ENCODE measurements at places on chromosomes 12 and 14. TPM values are rescaled to one million over a fixed set of nuclear protein-coding genes. Genes with fewer than 3 reads are reported as not detected.

STON2 gene
- total RNA-seq = 338 TPM

LRTM2 gene
- 3.8 TPM for total RNA-seq

GARIN6 gene
- total RNA-seq = not detected

NFKBIA gene
- 149 TPM for total RNA-seq

KIF5A gene
- total RNA-seq = 30.1 TPM

KLRB1 gene
- total RNA-seq = 0.77 TPM

MANSC4 gene
- total RNA-seq = not detected

RTL1 gene
- 0.49 TPM for total RNA-seq

FAM222A gene
- 25.1 TPM for total RNA-seq

IAPP gene
- total RNA-seq = not detected

SIX6 gene
- 44.8 TPM for total RNA-seq

PLCZ1 gene
- not detected for total RNA-seq

NGB gene
- 1.4 TPM for total RNA-seq

SRRM4 gene
- 21.8 TPM for total RNA-seq

CISTR gene
- not detected for total RNA-seq

PROX2 gene
- total RNA-seq = not detected

HOXC10 gene
- total RNA-seq = not detected

PTPRR gene
- total RNA-seq = 18.5 TPM

PTPN21 gene
- 21.6 TPM for total RNA-seq

BRF1 gene
- total RNA-seq = 77.4 TPM

FGD6 gene
- 23.4 TPM for total RNA-seq

SNAPC1 gene
- total RNA-seq = 9.2 TPM

BCAT1 gene
- total RNA-seq = 66.6 TPM

ARG2 gene
- 7.3 TPM for total RNA-seq

CLEC4A gene
- total RNA-seq = 1.2 TPM

LHX5 gene
- not detected for total RNA-seq

GNG2 gene
- 86.6 TPM for total RNA-seq

STXBP6 gene
- total RNA-seq = 13.9 TPM

TNFRSF1A gene
- total RNA-seq = 68.6 TPM

CLEC2A gene
- total RNA-seq = 1.1 TPM

MYF5 gene
- 4.5 TPM for total RNA-seq

ABCD4 gene
- total RNA-seq = 78.2 TPM

ATP6V1D gene
- total RNA-seq = 117 TPM

NAV3 gene
- 61.2 TPM for total RNA-seq

SERPINA3 gene
- total RNA-seq = 0.99 TPM

HOXC11 gene
- not detected for total RNA-seq

KRT71 gene
- total RNA-seq = 0.77 TPM

LRFN5 gene
- 28.9 TPM for total RNA-seq

CLEC1B gene
- 1.5 TPM for total RNA-seq

TSPAN19 gene
- 0.22 TPM for total RNA-seq

PGAM5 gene
- 16.2 TPM for total RNA-seq

RNASE1 gene
- total RNA-seq = 65.1 TPM

DNAI7 gene
- 7.8 TPM for total RNA-seq

SMIM41 gene
- total RNA-seq = not detected

VWF gene
- 73.5 TPM for total RNA-seq

AICDA gene
- 0.66 TPM for total RNA-seq

ERBB3 gene
- total RNA-seq = 28.4 TPM

SLCO1C1 gene
- total RNA-seq = 8.8 TPM

All from camera-type eye (tissue), 1 donor.